Mammary epithelial cell (primary cell): ENCODE measurements at places on chromosomes 2 and 18.

DNA sequence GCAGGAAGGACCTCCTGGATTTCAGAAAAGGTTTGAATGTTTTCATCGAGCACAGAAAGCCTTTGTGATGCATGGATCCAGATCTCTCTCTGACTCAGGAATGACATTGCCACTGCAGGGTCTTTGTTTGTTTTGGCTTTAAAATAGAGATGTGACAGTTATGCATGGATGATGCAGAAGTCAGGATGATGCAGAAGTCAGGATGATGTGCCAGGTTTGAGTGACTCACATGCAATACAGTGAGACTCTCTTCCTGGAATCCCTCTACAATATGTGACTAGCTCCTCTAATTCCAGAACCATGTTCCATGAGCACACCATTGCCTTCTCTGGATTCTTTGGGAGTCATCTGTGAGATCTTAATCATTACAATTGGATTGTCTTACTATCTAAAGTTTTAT is 177.9 kb upstream of the RAB6C start:
- peak; percentile 34 for DNase-seq

DNA sequence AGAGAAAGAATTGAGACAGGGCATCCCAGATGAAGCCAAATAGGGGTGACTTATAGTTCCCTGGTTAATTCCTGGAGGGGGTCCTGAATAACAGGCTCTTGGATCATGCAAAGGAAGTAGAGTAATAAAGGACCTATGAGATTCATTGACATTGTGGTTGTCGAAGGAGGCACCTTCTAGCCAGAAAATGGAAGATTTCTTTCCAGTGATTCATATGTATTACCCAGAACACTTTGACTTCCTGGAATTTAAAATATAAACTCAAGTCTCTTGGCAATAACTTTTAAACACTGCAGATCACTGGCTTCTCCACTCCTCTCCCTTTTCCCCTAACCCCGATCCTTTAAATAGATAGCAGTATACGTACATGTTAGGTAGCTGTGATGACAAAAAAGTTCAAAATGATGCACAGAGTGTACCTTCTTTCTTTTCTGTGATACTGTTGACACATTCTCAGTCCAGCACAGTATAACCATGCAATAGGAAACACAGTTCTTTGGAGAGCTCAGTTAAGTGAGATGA is 211.8 kb downstream of the LTBP1 start:
- peak; percentile 60 for DNase-seq

DNA sequence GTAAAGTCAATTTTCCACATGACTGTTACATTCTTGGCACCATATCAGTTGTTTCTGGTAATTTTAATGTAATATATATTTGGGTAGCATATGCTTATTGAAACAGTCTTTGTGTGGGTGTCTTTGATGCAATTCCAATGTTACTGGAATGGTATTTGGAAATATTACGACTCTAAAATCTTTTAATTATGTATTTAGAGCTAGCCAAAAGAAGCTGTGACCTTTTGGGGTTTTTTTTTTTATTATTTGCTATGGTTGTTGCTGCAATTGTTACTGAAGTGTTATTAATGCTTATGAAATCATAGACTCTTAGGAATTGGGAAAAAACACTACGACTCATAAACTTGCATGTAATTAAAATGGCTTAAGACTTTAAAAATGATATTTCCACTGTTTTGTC is 95.9 kb downstream of the AOX1 start:
- DNase-seq = no peak

DNA sequence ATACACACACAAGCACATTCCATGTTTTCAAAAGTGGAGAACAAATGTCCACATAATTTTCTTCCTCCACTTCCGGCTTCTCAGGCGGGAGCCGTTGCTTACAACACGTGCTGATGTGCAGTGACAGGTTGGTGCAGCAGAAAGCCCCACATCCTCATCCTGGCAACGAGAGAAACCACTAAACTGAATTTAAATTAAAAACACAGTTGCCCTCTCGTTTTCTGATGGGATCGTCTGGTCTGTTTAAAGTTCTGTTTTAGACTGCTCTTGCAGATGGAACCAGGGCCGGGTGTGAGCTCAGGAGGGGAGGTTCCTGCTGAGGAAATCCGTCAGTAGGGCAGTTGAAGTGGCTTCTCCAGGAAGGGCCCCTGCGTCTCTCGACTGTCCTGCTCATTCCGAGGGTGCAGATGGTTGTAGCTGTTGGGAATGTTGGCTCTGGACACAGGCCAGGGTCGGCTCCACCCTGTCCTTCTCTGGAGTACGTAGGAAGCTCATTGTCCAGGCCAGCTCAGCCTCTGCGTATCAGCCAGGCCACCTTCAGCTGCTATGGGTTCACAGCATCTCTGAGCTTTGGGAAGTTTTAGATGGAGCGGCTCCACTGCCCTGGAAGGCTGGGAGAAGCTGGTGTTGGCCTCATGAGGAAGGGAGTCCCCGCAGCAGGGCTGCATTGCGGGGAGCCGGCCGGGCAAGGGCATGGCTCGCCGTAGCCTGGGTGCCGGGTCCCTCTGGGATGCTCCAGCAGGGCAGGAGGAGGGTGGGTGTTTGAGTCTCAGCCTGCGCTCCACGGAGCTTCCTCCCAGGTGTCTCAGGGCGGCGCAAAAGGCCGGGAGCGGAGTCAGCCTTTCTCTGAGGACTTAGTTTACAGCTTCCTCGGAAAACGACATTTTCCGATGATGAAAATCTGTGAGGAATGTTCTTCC is 58.3 kb downstream of the NFATC1 start:
- no peak for DNase-seq

GRCh38 chr2:241767464-241768250 is 9.0 kb upstream of the GAL3ST2 start:
- no peak for DNase-seq

DNA sequence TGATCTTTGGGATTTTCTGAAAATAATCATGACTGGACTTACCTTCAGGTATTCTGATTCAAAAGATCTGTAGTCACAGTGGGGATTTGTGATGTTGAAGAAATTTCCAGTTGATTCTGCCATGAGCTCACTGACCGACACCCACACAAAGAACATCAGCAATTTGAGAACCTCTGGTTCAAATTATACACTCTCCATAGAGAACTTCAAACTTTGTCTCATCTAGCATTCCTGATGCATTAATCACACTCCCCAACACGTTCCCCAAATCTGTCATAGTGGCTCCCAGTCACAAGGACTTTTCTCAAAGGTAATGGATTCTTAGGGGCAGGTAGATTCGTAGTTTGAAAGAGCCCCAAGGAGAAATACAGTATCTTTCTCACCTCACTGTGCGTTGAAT is 584.3 kb downstream of the FBXO15 start:
- peak; percentile 51 for DNase-seq

DNA sequence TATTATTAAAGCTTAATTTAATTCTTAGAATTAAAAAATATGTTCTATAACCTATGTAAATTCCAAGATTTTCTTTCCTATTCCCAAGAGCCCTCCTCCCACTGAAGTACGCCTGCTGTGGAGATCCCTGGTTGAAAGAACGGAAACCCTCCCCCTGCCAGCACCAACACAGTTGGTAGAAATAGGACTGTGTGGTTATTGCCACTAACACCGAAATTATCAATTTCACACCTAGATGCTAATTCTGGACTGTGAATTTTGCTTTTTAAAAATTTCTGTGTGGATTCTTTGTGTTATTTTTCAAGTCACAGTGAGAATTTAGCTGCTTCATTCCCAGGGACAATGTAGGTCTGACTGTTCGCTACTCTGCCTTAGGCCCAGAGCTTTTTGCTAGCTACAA is 305.8 kb upstream of the HNMT start:
- DNase-seq = no peak

- peak; percentile 15 for DNase-seq
Observed at GRCh38 chr2:175630280-175631244, 371.5 kb downstream of the LNPK start.

DNA sequence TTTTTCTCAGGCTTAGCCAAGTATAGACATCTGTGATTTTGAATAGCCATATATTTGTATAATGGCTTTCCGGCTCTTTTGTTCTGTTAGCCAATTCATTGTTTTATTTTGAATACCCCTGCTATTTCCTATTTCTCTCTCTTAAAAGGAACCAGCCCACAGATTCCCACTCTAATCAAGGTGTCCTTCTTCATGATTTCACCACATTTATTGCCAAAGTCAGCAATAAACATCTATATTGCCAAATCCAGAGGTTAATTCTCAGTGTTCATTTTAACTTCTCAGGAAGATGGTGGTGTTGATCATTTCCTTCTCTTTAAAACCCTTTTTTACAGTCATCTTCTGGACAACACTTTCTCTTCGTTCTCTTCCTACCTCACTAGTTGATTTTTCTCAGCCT is 13.1 kb upstream of the ITPRID2 start:
- DNase-seq = no peak

- DNase-seq = no peak
Observed at GRCh38 chr2:25236736-25237135, 68.4 kb upstream of the POMC start.

DNA sequence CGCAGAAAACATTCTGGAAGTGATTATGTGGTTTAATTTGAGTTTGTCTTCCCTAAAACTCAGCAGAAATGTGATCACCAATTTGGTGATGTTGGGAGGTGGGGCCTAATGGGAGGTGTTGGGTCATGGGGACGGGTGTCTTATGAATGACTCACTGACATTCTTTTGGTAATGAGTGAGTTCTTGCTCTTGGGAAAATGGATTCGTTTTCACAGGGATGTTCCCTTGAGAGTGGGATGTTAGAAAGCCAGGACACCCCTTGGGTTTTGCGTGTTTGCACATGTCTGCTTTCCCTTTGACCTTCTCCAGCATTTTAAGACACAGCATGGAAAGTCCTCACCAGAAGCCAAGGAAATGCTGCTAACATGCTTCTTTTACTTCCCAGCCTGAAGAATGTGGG is 321.5 kb upstream of the NT5C1B start:
- peak; percentile 85 for DNase-seq

DNA sequence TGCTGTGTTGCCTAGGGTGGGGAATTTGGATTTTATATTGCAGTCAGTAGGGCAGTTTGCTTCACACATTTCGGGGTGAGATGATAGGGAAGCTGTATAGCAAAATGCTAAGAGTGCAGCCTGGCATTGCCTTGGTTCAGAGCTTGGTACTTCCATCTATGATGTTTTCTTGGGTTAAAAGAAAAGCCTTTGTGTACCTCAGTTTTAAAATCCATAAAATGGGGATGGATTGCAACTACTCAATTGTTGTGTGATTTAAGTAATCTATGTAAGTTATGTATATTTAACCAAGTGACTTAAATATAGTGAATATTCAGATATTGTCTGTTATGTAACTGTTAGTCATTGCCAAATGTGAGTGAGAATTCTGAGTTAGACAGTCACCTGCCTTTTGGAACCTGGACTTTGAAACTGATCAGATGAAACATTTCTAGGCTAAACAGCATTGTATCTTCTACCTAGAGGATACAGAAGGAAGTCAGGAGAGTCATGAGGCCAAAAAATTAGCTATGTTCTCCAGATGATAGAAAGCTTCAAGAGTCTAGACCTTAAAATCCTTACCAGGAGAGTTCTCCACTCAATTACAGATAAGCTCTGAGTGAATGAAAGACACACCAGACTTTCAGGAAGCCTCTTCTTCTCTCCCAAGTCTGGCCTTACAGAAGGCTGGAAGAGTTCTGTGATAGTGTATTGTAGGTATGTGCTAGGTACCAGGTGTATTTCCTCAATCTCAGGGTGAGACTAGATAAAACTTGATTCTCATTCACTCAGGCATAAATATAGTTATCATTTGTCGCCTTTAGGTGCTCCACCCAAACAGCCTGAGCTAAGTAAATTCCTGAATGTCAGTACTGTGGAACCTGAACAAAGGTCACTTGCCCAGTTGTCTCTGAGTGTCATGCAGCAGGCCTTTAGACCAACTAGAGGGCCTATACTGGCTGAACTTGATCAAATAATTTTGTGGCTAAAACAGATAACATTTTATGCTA is 7.5 kb downstream of the RIOK3 start:
- DNase-seq = no peak

- DNase-seq = no peak
Observed at GRCh38 chr2:133603109-133603508, 34.8 kb upstream of the NCKAP5 start.

GRCh38 chr2:64203131-64203857 is 59.1 kb upstream of the PELI1 start:
- peak; percentile 61 for DNase-seq

- peak; percentile 83 for DNase-seq
Observed at GRCh38 chr2:226185616-226186211, 613.9 kb downstream of the IRS1 start.

DNA sequence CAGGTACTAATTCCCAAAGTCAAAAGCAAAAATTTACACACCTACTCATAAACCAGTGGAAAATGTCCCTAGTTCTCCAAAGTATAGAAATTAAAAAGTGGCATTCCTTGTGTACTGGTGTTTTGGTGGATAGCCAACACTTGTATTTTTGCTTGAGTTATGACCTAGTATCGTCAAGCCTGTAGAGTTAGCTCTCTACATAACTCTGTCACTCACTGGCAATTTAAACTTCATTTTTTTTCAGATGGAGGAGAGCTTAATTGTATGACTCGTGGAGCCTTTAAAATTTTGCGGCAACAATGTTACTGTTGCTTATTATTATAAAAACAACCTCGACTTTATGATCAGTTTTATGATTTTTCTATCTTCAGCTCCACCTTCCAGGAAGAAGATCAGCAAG is 58.7 kb downstream of the ITGB6 start:
- DNase-seq = no peak

DNA sequence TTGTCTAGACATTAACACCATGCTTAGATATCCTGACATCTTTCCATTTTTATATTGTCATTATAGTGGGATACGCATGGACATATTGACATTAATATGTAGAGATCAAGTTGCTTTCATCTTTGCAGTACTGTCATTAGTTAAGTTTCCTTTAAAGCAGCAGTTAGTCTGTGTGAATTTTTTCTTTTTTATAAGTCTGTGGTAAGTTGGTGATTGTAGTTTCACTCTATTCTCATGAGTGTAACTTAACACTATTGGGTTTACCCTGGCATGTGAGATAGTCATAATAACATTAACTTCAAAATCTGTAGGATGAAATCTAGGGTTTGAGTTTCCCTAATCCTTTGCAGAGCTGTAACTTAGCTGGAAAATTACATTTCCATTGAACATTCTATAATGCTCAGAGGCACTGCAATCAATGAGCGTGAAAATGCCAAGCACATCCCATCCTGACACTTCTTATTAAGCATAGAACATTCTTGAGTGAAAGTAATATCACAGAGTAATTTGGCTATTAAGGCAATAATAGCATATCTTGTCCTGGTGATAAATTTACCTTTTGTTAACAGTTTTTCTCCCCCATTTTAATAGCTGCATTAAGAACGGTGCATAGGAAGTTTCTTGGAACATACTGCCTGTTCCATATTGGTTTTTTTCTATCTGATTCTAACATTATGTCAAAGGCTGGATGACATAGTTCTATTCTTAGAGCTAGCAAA is 47.5 kb upstream of the DARS1 start:
- no peak for DNase-seq

GRCh38 chr2:55809875-55810621 is 113.5 kb downstream of the EFEMP1 start:
- DNase-seq = no peak
